ENCODE measurements at places on chromosomes 12 and 14. TPM values are rescaled to one million over a fixed set of nuclear protein-coding genes. Genes with fewer than 3 reads are reported as not detected.

DNA sequence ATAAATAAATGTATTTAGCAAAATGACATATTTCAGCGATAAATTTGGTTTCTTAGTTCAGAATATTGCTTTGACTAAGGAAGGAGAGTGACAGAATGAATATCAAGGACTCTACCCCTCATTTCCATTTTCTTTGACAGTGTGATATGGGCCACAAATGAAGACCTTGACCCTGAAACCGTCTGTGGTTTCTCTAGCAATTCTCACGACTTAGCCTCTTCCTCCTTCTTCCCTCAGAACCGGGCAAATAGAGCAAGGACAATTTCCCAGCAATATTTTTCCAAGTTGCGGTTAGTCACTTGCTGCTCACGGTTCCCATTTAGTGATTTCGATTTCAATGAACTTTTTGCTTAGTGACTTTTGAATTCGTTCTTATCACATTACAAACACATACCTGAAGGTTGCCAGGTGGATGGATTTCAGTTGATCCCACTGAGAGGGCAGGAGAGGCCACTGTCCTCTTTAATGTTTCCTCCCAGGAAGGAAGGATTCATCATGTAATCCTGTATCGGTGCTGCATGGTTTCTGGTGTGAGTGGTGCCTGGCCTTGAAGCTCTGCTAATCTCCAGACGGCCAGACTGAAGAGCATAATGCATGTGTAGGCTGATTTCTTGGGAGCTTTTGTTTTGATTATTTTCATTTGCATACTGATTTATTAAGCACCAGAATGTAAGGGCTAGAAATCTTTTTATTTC lies 77.6 kb downstream of the CHST11 start:
- no peak for DNase-seq

GRCh38 chr12:51059086-51059485 lies 11.0 kb downstream of the LETMD1 start:
- no peak for DNase-seq

GRCh38 chr12:1174659-1175058 lies 183.6 kb downstream of the ERC1 start:
- DNase-seq, result no peak

DNA sequence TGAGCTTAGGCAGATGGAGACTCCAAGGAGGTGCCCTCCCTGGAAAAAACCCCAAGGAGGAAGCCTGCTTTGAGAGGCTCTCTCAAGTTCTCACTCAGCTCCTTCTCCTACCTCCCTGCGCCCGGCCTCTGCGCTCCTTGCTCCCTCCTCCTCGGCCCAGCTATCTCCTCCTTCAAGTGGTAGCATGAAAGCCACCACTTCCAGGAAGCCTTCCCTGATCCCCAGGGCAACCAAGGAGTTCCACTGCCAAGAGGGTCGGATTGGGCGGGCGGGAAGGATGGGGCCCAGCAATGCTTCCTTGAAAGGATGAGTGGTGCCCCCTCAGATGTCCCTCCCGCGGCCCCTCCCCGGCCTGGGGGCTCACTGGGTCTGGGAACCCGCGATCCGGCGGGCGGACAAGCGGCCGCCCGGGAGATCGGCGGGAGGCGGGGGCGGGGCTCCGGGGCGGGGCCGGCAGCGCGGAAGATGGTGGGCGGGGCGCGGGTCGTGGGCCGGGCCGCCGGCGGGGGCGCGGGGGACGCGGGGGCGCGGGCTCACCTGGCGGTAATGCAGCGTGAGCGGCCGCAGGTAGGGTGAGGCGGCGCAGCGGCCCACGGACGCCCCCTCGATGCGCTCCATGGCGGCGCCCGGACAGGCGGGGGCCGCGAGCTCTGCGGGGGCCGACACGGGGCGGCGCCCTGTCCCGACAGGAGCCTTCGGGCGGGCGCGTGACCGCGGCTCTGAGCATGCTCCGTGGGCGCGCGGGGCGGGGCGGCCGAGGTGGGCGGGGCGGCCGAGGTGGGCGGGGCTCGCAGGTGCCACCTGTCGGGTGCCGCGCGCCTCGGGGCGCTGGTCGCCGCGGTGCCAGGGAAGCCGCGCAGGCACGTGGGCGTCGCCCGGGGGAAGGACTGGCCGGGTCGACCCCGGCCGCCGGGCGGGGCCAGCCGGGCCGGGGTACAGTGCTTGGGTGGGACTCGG lies at the start of gene NUDT14:
TSS of gene NUDT14 (minus strand) at position 721 of the 957 bp plus-strand sequence. CDS start at position 618, 103 bp downstream.
- no peak for DNase-seq

The SLC25A47 gene
- not detected for total RNA-seq

- no peak for DNase-seq
Measured at GRCh38 chr14:79656496-79656895, 554.8 kb downstream of the DIO2 start.

The PLEKHG7 gene
- not detected for total RNA-seq

The FITM1 gene
- 0.46 TPM for total RNA-seq

DNA sequence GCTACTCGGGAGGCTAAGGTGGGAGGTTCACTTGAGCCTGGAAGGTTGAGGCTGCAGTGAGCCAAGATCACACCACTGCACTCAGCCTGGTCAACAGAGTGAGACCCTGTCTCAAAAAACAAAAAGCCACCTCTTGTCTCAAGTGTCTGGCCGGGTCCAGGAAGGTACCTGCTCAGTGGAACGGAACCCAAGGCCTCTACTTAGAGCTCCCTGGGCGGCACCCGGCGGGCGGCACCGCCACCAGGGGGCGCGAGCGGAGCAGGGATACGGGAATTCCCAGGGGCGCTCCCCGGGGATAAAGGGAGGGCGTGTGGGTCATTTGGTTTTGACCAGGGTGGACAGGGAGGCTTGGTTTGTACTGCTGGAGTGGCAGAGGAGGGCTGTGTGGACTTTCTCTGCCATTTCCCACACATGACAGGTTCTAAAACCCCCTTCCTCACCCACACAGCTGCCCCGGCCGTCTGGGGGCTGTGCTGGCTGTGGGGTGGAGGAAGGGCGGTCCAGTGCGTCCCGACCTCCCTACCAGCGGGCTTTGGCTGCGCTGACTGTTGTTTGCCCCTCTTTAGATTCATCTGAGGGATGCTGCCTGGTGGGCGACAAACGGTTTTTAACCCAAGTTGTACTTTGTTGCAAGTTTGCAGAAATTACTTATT lies 91.4 kb downstream of the SETD3 start:
- peak; percentile 5 for DNase-seq

GRCh38 chr12:53803703-53804102 lies 51.9 kb upstream of the CISTR start:
- no peak for DNase-seq

- DNase-seq, result no peak
Measured at GRCh38 chr14:42541535-42542001, 934.9 kb downstream of the LRFN5 start.

The TCTN1 gene
- total RNA-seq, result 28.5 TPM

DNA sequence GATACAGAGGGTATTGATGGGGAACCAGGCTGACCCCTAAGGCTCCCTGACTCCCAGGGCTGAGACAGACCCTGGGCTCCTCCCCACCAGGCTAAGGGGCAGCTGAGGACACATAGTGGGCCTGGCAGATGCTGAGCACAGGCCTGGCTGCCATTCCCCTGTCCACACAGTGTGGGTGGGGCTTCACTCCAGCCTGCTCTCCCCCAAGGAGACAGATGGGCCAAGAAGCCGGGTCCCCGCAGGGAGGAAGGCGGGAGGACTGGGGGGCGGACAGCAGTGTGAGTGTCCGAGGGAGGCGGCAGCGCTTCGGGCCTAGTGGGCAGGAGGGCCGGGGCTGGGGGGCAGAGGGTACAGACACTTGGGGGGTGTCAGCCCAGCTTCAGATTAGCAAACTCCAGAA lies 32.0 kb downstream of the RFLNA start:
- DNase-seq, result no peak

DNA sequence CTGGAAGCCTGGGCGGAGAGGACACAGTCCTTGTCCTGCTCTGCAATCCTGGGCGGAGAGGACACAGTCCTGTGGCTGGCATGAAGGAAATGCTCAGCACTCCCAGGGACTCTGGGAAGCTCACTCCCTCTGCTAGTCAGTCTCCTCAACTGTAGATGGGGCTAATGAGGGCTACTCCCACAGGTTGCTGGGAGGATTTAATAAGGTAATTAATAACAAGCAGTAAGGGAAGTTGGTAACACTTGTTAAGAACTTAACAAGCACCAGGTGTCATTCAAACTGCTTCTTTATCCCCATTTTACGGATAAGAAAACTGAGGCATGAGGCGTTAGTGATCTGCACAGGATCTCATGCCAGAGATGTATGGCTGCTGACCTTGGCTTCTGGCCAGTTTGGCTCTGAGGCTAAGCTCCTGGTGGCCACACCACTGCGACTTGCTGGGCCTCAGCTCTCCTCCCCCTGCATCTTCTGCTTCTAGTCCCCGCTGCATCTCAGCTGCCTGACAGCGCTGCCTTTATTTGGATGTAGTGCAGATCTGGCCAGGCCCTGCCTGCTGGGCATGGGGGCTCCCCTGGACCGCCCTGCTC lies 54.1 kb upstream of the BEGAIN start:
- no peak for DNase-seq

The CAPS2 gene
- 11.8 TPM for total RNA-seq

DNA sequence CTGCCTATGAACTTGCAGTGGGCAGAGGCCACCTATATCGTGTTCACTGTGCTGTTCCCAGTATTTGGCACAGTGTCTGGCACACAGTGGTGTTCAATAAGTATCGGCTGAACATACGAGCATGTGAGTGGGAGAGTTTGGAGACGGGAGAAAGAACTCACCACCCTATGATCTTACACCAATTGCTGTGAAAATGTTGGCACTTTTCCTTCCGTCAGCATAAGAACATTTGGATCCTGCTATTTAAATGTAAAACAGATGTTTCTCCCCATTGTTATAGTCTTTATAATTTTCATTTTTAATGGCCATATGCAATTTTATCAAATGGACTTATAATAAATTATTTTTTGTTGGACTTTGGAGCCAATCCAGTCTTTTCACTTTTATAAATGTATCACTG lies 144.4 kb downstream of the EFCAB11 start:
- no peak for DNase-seq

DNA sequence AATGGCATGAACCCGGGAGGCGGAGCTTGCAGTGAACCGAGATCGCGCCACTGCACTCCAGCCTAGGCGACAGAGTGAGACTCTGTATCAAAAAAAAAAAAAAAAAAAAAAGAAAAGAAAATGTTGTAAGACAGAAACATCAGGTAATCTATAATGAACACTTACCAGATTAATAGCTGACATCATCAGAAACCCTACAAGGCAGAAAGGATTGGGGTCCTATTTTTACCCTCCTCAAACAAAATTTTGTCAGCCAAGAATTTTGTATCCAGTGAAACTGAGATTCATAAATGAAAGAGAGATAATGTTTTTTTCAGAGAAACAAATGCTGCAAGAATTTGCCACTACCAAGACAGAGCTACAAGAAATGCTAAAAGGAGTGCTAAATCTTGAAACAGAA lies 14.1 kb downstream of the CLEC1A start:
- no peak for DNase-seq

DNA sequence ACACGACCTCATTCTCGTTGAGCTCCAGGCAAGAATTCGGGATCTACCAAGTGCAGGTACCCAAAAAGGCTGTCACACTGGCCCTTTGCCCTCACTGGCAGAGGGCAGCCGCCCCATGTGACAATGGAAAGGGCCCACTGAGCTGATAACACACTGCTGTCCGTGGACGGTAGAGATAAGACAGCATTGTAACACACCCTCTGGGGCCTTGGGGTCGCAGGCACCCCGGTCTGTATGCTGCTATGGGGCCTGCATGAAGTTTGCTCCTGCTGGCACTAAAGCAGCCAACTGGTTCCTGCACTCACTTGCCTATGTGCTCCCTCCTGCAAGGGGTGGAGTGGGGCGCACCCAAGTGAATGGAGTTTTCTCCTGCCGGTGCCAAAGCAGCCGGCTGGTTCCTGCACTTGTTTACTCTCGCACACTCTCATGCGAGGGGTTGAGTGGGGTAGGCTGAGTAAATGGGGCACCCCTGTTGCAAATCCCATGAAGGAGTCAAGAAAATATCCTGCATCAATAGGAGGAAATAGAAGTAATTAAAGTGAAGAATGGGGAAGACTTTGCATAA lies 477.9 kb downstream of the ATP23 start:
- no peak for DNase-seq

- no peak for DNase-seq
Measured at GRCh38 chr14:72060460-72060859, 128.2 kb downstream of the RGS6 start.

DNA sequence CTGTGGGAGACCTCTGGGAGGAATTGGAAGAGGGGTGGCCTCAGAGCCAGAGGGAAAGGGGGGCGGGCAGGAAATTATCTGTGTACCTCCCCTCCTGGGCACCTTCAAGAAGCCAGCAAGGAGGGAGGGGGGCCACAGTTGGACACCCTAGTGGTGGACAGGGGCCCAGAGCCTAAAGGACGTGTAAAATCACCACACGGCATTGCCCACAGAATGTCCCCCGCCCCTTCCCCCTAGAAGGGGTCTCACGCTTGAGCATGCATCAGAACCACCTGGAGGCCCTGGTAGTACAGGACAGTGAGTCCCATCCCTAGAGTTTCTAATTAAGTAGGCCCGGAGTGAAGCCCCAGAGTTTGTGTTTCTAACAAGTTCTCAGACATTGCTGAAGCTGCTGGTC lies 8.2 kb downstream of the ENDOU start:
- DNase-seq, result no peak

The ATL1 gene
- 1.5 TPM for total RNA-seq

DNA sequence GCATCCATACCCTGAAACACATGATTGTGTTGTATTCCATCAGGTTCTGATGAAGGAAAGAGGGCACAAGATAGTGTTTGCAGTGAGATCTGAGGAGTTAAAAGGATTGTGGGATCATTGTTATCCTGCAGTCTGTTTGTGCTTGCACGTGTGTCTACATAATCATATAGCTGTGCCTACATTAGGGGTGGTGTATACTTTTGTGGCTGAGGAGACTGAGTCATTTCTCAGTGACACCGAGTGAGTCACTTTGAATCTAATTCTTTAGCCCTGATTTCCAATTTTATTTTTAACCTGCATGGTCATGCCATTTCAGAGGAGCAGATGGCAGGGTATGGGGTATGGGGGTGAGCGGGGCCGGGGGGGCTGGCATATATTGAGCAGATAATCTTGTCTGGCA lies 133.2 kb downstream of the ANO4 start:
- no peak for DNase-seq

The RPS6KL1 gene
- 14.9 TPM for total RNA-seq

GRCh38 chr12:3311027-3311402 lies 180.0 kb upstream of the PRMT8 start:
- DNase-seq, result no peak

The TAS2R31 gene
- total RNA-seq, result 1.3 TPM

DNA sequence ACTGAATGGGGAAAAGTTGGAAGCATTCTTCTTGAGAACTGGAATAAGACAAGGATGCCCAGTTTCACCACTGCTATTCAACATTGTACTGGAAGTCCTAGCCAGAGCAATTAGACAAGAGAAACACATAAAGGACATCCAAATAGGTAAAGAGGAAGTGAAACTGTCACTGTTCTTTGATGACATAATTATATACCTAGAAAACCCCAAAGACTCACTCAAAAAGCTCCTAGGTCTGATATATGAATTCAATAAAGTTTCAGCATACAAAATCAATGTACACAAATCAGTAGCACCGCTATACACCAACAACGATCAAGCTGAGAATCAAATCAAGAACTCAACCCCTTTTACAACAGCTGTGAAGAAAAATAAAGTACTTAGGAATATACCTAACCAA lies 157.3 kb upstream of the DDHD1 start:
- DNase-seq, result no peak

GRCh38 chr12:80193865-80194264 lies 94.5 kb downstream of the OTOGL start:
- no peak for DNase-seq

The SELPLG gene
- 0.41 TPM for total RNA-seq

All from Panc1 (cell line).